ENCODE measurements at places on chromosomes 2 and 18. TPM values are rescaled to one million over a fixed set of nuclear protein-coding genes. Genes with fewer than 3 reads are reported as not detected.

- no peaks in the 10 kb centered on the region for H3K36me3 ChIP-seq
- no peak overlapping the region for H3K27ac ChIP-seq
- H3K4me3 ChIP-seq: no peak overlapping the region
- H3K4me1 ChIP-seq: no peaks in the 10 kb centered on the region
Observed at GRCh38 chr2:235098269-235098668, 146.5 kb downstream of the SH3BP4 start.

GRCh38 chr18:66599190-66599589, 4.7 kb downstream of the CDH19 start:
- H3K27ac ChIP-seq: no peak overlapping the region
- no peaks in the 10 kb centered on the region for H3K4me1 ChIP-seq
- no peak for DNase-seq
- no peaks in the 10 kb centered on the region for H3K36me3 ChIP-seq
- H3K27me3 ChIP-seq: no peaks in the 10 kb centered on the region

SULT1C4 gene
- total RNA-seq: not detected

DNA sequence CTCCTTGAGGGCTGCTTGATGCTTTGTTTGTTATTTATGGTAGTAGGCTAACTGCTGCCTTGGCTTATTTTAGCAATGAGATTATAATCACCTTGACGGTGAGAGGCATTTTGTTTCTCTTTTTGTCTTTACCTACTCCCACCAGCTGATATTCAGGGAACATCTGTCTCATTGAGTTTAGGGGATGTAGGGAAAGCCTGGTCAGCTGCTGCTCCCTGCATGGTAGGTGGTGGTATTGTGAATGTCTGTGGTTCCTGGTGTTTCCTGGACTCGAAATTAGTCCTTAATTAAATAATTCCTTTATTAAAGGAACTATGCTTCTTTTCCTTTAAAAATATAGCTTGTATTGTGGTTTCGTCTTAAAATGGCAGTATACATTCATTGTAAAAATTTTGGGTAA, 77.8 kb downstream of the ADAM23 start:
- DNase-seq: no peak
- no peak overlapping the region for H3K27ac ChIP-seq
- H3K27me3 ChIP-seq: peaks cover 5% of the 10 kb centered on the region
- H3K4me1 ChIP-seq: peaks cover 7% of the 10 kb centered on the region
- no peaks in the 10 kb centered on the region for H3K36me3 ChIP-seq
- no peak overlapping the region for H3K4me3 ChIP-seq

DUSP2 gene
- 539 TPM for total RNA-seq

NDC80 gene
- 83.1 TPM for total RNA-seq

- no peak overlapping the region for H3K27ac ChIP-seq
- peaks cover 14% of the 10 kb centered on the region for H3K27me3 ChIP-seq
- no peak for DNase-seq
- H3K4me3 ChIP-seq: no peak overlapping the region
- H3K36me3 ChIP-seq: no peaks in the 10 kb centered on the region
- H3K4me1 ChIP-seq: no peaks in the 10 kb centered on the region
Observed at GRCh38 chr2:72846171-72847095, 20.6 kb upstream of the EXOC6B start.

CROCC2 gene
- total RNA-seq: not detected

DNA sequence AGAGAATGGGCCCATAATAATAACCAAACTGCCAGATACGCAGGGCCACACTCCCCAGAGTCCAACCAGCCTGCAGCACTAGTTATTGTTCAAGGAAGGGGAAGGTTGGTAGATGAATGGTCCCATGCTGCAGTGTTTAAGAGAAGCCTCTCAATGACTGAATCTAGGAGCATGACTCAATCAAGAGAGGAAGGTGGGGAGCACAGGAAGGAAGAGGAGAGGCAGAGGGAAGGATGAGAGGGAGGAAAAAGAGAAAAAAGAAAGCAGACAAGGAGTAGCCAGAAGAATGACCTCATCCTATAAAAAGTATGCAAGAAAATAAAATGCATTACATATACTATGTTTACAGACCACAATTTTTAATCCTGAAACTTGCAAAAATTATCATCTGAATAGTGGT, 174.5 kb downstream of the TCF4 start:
- H3K4me3 ChIP-seq: no peak overlapping the region
- DNase-seq: no peak
- no peaks in the 10 kb centered on the region for H3K4me1 ChIP-seq
- H3K27ac ChIP-seq: no peak overlapping the region

FOXI3 gene
- total RNA-seq: not detected
